Neuronal stem cell (in vitro differentiated cells): ENCODE measurements at places on chromosomes 5 and 9.

GRCh38 chr9:76876098-76876497 lies 29.8 kb downstream of the PRUNE2 start:
- DNase-seq = no peak

DNA sequence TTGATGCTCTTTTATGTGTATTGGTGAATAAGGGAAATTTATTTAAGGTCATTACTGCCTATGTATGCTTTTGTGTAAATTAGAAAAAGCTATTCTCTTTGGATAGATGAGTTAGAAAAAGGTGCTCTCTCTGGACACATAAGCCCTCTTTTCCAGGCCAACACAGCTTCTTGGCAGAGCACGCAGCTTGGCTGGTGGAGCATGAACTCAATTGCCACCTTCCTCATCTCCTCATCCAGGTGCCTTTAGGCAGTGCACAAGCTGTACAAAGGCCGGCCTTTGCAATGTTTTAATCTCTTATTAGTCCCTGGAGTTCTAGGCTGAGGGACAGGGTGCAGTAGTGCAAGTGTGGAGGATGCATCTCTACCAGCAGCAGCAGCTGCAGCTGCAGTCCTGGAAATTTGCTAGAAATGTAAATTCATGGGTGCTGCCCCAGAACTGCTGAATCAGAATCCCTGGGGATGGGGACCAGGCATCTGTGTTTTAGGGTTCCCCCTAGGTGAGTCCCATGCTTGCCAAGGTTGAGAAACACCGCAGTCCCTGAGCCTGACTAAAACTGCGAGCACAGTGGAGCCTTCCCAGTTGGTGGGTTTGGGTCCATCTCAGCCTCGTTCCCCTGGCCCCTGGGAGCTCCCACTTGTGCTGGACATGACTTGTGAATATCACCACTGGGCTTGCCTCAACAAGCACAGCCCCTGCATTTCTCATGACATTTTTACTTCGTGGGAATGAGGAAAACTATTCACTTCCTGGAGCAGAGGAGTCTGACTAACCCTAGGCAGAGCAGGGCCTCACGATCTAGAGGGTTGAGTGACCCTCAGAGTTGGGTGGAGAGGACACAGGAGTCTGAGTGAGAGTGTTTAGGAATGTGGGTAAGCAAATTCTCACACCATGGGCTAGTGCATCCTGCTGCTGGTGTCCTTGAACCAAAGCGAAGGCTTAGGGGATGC lies 272.3 kb downstream of the ZSWIM6 start:
- DNase-seq = no peak

GRCh38 chr5:55851675-55851979 lies 470 bp downstream of the IL31RA start:
- DNase-seq = no peak

GRCh38 chr9:35907711-35908503 lies 1.4 kb upstream of the SPAAR start:
- DNase-seq = peak; percentile 50

DNA sequence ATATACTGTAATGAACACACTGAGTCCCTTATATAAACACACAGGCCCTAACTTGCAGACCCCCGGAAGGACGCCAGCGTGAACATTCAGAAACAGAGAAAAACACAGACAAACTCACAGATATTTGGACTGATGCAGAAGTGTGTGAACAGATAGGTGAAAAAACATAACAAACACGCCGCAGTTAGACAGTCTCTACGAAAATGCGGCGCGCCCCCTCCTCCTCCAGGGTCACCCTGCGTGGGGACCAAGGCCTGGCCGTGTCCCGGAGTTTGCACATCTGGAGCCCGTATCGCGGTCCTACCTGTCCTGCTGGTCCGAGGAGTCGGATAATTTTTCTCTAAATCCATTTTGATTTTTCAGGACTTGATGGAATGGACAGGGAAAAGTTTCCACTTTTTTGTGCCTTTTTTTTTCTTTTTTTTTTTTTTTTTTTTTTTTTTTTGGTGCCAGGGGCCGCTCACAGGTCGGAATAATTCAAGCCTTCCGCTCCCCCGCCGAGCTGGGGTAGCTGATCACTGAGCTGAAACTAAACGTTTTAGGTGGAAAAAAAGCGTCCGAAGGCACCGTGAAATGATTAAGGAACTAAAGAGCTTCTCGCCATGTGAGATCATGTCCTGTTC lies at the start of gene PAX5:
PAX5 (minus strand) TSS at position 587 of the 623 bp plus-strand sequence; CDS start at position 350, 237 bp downstream.
- no peak for DNase-seq

DNA sequence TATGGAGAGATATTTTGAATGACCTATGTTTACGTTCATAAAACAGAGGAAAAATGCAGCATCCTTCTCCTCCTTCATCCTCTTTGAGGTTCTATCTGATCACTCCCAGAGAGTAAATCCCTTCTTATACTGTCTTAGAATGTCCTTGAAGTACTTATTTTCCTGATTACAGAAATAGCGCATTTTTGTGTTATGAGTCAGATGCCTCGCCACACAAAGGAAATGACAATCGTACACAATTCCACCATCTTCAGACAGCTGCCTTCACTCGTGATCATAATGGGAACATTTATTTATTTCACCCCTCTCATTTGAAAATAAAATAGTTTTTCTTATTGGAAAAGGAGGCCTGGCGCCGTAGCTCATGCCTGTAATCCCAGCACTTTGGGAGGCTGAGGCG lies 2.4 kb upstream of the GLT6D1 start:
- DNase-seq = no peak

- DNase-seq = no peak
Observed at GRCh38 chr5:103891151-103891550, 328.6 kb upstream of the NUDT12 start.

DNA sequence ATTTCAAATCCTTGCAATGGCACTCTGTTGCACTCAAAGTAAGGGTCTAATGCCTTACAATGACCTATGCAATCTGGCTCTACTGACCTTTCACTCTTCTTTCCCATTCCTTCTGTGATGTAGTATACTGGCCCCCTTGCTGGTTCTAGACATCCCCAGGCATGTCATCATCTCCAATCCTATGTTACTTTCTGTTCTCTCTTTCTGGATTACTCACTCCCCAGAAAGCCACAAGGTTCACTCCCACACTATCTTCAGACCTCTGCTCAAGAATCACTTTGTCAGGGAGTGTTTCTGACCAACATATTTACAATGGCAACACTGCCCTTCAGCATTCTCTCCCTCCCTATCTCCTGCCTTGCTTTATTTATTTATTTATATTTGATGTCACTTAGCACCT lies 802.2 kb upstream of the WWC1 start:
- no peak for DNase-seq
